ENCODE measurements at places on chromosomes 6 and 20.

- no peak for DNase-seq
Observed at GRCh38 chr6:143179901-143180612, 119.4 kb downstream of the AIG1 start.

DNA sequence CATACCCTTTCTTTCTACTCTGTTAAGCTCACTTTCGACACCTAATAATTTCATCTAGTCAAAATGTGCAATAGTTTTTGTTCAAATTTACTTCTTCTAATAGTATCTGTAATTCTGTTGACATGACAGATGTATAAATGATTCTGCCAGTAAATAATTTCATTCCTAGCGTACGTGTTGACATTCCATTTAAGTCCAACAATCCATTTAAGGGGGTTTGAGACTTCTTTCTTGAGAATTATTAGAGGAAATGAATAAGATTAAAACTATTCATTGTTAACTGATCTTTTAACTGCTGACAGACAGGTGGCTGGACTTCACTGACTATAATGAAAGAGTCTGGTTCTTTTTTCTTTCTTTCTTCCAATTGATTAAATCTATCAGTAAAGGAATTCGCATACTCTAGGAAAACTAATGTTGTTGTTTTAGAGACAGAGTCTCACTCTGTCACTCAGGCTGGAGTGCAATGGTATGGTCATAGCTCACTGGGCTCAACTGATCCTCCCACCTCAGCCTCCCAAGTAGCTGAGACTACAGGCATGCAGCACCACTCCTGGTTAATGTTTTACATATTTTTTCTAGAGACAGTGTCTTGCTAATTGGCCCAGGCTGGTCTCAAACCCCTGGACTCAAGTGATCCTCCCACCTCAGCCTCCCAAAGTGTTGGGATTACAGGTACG is 55.9 kb downstream of the MAP3K5 start:
- no peak for DNase-seq

DNA sequence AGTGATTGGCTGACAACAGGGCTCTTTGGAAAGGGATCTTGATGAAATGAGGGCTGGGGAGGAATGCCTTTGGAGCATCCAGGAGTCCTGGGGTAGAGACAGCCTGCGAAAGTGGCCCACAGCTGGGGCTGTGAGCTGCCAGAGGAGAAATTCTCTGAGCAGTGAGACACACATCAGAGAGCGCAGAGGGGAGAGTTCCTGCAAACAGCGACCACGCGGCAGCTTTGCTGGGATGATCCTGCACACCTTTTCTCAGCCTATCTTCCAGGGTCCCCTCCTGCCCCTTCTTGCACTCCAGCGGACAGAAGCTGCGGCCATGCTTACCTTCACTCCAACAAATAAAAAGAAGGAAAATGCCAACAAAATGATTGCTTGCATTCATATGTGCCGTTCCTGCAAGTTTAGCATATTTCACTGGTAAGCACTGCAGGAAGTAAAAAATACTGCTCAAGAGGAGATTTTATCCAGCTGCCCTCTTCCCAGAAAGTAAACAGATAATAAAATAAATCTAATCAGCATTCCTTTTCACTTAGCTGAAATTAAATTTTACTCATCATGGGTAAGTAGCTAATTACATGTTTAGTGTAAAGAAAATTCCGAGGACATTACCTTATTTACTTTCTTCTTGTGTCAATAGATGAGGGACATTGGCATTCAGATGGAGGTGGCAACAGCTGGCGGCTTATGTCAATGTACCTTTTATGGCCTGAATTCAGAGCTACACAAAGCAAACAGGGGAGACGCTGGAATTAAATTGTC is 339.9 kb upstream of the ARID1B start:
- no peak for DNase-seq

GRCh38 chr6:12528581-12529363 is 187.8 kb upstream of the PHACTR1 start:
- DNase-seq, result no peak

DNA sequence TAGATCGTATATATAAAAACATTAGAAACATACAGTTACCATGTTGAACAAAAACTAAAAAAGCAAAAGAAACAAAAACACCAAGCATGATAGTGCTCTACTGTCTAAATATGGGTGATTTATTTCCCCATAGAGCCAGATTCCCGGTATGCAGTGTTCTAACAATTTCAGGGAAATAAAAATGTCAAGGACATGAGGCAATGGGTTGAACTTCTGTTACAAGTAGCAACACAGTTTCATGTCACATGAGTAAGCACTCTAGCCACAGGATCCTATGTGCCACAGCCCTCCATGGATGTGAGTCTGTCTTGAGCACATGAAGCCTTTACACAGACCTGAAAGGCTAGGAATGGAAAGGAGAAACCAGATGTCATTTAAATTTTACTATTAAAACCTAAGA is 96.0 kb downstream of the MAP3K5 start:
- DNase-seq, result no peak

DNA sequence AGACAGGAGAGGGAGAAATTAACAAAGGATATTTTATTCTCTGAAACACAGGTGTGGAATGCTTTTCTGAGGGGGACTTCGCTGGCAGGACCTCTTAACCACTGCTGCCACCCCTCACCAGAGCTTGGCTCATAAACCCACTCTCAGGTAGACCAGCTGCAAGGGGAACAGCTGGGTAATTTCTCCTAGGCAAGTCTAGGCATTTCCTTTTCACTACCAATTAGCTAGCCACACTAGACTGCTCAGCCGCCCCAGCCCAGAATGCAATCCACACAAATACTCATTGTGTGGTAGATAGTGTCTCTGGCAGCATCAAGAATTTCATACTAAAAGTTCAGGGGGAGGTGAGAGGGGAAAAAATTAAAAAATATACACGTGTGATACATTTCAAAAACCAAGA is 267.6 kb upstream of the ID4 start:
- no peak for DNase-seq

- DNase-seq, result no peak
Observed at GRCh38 chr6:151060096-151060765, 179.5 kb upstream of the AKAP12 start.

DNA sequence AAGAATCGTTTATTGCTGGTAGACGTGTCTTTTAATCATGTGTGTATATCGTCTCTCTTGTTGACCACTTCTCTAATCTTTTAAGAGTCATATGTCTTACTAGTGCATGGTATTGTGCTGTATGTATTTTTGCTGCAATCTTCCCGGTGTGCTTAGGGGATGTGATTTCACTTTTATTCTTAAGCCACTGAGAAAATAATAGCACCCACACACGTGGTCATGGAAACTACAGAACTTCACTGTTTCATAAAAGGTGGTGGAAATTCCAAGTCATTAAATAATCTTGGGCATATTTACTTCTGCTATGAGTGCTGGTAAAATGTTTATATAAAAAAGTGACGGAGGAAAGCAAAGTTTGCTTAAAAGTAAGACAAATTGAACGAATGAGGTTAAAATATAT is 3.0 kb upstream of the CDYL start:
- DNase-seq, result no peak

DNA sequence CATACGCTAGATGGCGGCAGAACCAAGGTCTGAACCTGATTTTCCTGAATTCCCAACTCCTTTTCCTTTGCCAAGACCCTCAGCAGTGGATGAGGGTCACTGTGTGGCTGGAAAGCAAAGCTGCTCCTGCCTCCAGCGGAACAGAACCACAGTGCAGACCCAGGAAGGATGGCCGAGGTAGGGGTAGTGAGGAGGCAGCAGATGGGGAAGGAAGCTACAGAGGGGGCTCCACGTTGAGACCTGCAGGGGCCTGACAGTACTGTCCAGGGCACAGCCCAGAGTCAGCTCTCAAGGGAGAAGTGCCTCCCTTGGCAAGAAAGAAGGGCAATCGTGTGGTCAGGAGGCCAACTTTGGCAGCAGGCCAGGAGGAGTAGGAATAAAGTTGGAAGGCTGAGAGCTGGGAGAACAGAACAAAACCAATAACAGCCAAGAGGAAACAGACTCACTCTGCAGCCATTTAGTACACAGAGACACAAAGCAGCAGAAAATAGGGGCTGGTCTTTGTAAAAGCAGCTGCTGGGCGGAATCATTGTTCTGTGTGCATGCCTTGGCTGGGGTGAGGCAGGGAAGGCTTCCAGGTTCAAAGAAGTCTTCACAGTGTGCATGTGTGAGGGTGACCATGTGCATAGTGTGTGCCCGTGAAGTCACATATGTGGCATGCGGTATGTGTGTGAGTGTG is 3.1 kb downstream of the GABRR2 start:
- DNase-seq, result no peak

- DNase-seq, result no peak
Observed at GRCh38 chr6:5484692-5485091, 223.4 kb downstream of the FARS2 start.

DNA sequence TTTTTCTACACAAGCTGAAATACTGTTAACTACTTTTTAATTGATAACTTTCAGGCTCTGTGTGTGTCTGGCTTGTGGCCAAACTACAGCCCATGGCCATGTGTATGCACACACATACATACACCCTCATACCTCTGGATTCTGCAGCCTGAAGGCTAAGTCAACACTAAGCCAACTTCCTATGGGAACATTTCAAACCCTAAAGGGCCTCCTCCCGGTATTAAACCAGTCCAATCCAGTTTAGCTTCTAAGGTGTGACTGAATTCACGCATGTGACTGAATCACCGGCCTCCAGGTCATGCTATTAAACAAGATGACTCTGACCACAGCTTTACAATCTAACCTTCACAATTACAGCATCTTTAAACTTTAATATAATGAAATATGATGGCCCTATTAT is 20.7 kb upstream of the DST start:
- no peak for DNase-seq

DNA sequence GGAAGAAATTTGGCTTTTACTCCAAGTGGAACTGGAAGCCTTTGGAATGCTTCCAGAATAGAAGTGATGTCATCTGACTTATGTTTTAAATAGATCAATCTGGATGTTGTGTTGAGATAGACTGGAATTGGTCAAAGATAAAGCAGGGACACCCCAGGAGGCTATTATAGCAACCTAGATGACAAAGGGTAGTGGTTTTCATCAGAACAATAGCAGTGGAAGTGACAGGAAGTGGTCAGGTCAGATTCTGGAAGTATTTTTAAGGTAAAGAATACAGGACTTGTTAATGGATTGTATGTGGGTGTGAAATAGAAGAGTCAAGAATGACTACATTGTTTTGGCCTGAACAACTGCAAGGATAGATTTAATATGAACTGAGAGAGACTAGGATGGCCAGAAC is 191.4 kb downstream of the ADGRB3 start:
- DNase-seq, result no peak

DNA sequence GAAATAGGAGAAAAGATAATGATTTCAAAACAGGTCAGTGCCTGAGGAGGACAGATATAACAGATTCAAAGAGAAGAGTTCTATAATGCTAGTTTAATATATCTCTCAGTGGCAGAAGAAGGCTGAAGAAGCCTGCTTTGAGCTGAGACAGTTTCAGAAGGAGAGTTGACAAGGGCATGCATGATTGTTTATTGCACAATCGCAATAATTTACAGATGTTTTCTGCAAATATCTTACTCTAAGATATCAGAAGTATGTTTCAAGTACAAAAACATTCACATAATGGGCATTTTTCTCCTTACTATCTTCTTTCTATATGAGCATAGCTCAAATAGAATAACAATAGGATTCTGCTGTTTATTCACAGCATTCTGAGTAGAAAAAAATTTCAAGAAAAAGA is 557.7 kb upstream of the NRSN1 start:
- DNase-seq, result no peak

- DNase-seq, result no peak
Observed at GRCh38 chr6:13234130-13234529, 94.2 kb downstream of the TBC1D7 start.

GRCh38 chr6:148250975-148251685 is 91.5 kb upstream of the SASH1 start:
- DNase-seq, result no peak

DNA sequence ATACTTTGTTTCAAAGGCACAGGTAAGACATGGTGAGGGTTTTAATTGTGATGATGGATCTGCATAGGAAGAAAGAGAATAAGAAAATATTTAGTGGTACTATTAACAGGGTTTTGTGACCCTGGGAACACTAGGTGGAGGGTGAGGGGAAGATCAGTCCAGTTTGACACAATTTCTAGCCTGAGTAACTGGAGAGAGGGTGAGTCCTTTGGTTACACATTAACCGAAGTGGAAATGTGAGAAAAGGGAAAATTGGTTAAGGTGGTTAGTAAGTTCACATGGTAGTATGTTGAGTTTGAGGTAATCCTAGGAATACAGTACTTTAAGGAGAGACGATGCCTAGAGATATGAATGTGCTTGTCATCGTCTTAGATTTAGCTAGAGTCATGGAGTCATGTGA is 54.8 kb upstream of the POU3F2 start:
- DNase-seq, result no peak

DNA sequence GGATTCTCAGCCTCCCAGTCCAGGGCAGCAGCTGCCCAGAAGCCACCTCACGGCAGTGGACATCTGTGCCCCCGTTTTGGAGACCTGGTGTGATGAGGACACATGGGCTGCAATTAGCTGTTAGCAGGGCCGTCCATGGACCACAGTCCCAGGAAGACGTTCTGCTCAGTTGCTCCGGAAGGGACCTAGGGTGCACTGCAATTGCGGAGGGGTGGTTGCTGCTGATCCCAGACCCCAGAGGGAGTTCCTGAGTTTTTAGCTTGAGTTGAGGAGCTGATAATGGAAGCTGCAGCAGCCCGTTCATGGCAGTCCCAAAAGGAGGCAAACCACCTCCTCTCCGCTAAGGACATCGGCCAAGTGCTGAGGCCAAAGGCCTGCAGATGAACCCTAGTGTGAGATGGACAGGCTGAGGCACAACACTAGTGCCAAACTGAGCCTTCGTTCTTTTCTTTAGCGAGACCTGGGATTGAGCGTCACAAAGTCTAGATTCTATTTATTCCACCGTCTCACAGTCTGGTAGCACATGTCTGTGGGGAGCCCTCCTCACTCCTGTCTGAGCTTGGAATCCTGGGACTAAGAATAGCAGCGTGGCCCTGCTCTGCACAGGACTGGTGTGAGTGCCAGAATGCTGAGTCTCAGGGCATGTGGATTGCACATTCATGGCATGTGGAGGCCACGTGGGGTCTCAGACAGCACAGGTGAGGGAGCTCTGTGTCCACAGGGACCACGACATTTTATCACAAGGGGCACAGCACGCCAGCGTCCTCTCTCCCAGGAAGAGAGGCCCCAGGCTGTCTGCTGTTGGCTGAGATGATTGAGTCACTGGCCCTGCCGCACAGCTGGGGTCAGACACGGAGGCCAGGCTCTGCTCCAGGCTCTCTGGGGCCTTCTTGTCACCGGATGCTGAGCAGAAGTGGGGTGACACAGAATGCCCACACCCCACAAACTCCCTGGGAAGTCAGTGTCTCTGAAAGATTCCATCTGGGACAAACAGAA is 113.4 kb downstream of the PSMB1 start:
- DNase-seq, result no peak

- no peak for DNase-seq
Observed at GRCh38 chr20:49593466-49594142, 25.7 kb upstream of the PTGIS start.

DNA sequence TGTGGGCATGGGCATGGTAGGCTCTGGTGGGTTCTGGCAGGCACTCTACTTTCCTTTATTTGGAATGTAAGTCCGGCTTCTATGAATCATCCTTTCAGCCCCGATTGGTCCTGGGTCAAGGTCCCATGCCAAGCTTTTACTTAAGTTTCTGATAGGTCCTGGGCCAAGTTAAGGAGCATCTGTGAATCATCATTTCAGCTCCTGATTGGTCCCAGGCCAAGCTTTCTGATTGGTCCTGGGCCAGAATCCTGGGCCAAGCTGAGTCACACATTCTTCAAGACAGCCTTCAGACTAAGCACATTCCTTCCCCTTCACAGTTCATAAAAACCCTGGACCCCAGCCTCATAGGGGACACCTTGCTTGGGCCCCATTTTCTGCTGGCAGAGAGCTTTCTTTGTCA is 231.0 kb upstream of the EYS start:
- DNase-seq, result no peak

GRCh38 chr20:38217791-38218565 is 42.6 kb downstream of the KIAA1755 start:
- no peak for DNase-seq

Data from activated CD4-positive, CD25-positive, alpha-beta regulatory T cell (primary cell).